ENCODE measurements at places on chromosomes 11 and 22.

GRCh38 chr11:97746818-97747217 is 1273.9 kb upstream of the CNTN5 start:
- DNase-seq = no peak

DNA sequence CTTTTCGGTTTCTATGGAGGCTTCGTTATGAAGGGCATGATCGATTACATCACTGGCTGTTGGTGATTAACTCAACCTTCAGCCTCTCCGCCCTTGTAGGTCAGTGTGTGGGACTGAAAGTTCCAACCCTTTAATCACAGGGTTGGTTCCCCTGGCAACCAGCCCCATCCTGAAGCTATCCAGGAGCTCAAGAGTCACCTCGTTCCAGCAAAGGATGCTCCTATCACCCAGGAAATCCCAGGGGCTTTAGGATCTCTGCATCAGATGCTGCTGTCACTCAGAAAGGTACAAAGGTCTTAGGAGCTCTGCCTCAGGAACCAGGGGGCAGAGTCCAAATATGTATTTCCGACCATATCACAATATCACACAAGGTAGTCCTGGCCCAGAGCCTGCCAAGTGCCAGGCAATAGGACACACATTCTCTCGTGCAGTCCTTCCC is 123.5 kb upstream of the PARVA start:
- DNase-seq = no peak

- no peak for DNase-seq
Observed at GRCh38 chr22:44380756-44381486, 68.2 kb upstream of the SHISAL1 start.

DNA sequence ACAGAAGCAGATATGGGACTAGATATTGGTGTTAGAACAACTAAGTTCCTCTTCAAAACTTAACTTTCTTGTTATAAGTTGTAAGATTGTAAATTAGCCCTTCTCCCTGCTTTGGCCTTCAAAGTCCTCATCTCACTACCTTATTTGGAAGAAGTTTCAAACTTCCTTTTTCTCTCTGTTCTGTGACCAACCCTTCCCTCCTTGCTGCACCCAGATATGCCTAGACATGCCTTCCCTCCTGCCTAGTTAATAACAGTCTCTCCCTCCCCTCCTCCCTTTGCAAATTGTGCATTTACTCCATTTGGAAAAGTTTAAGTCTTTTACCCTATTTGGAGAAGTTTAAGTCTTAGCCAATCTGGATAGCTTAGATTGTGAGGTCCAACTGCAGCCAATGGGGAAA is 4.9 kb downstream of the OR52K2 start:
- DNase-seq = no peak

DNA sequence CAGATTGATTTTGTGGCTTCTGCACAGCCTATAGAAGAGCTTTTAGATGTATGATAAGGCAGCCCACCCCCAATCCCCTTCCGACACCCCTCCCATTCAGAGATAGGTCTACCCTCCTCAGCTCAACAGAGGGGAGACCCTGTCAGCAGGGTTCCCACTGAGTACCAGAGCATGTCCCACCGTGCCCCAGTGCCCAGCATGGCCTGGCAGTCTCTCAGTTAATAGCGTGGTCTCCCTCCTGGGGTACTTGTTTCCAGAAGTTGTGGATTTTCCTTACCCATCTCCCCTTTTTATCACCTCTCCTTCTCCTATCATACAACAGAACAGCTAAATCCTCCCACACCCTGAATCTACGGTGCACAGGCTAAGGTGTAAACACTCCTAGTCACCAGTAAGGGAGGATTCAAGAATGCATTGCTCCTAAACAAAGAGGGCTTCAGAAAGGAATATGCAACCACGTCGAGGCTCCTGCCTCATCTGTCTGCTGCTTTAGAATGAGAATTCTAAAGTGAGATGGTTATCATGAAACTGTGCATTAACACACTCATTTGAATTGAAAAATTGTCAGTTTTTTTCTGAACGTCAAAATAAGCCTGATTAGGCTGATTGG is 6.7 kb downstream of the PLAAT2 start:
- DNase-seq = no peak

GRCh38 chr22:39953101-39953500 is 7.1 kb upstream of the TMA7B start:
- DNase-seq = no peak

DNA sequence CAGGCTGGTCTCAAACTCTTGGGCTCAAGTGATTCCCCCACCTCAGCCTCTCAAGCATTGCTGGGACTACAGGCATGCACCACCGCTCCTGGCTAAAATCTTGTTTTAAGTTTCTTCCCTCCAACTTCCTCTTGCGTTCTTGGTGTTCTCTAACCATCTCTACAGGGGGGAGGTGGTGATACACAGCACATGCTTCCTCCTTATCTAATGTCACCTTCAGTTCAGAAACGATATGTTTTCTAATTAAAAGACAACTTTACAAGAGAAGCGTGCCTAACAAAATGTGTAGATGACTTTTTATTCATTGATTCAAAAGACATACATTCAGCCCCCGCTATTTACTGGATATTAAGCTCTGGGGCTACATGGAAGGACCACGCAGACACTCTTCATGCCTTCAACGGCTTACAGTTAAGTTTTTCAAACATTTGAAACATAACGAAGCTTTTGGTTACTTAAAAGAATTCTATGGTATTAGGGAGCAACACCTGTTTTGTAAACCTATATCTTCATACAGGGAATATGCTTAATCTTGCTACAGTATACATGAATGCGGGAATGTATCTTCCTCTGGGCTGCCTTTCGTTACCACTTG is 933 bp upstream of the DLAT start:
- no peak for DNase-seq

Measured in iris pigment epithelial cell (primary cell).